ENCODE measurements at places on chromosomes 2 and 18. TPM values are rescaled to one million over a fixed set of nuclear protein-coding genes. Genes with fewer than 3 reads are reported as not detected.

EPB41L3 gene
- 0.73 TPM for total RNA-seq

UPP2 gene
- total RNA-seq = not detected

DLX1 gene
- not detected for total RNA-seq

GPR39 gene
- total RNA-seq = not detected

UGT1A8 gene
- total RNA-seq = not detected

OTX1 gene
- total RNA-seq = not detected

CPO gene
- total RNA-seq = not detected

IHH gene
- total RNA-seq = not detected

SCYGR5 gene
- not detected for total RNA-seq

UGT1A5 gene
- not detected for total RNA-seq

DHRS9 gene
- 0.71 TPM for total RNA-seq

GCFC2 gene
- total RNA-seq = 27.5 TPM

SKA1 gene
- total RNA-seq = 0.71 TPM

BCL2 gene
- 145 TPM for total RNA-seq

B4GALT6 gene
- total RNA-seq = 3.8 TPM

KRTCAP3 gene
- 10.0 TPM for total RNA-seq

CGREF1 gene
- 0.31 TPM for total RNA-seq

C1QL2 gene
- total RNA-seq = not detected

PTPRN gene
- total RNA-seq = not detected

CNDP1 gene
- 0.33 TPM for total RNA-seq

CYRIA gene
- total RNA-seq = 76.1 TPM

FNDC4 gene
- total RNA-seq = not detected

LYPD6B gene
- total RNA-seq = 1.4 TPM

TANC1 gene
- not detected for total RNA-seq

CFC1 gene
- total RNA-seq = not detected

PLEK gene
- total RNA-seq = 138 TPM

AMER3 gene
- total RNA-seq = not detected

DSEL gene
- 0.10 TPM for total RNA-seq

SEMA4F gene
- 11.6 TPM for total RNA-seq

LRRC30 gene
- total RNA-seq = not detected

PRSS56 gene
- not detected for total RNA-seq

LBX2 gene
- total RNA-seq = 0.69 TPM

MTA3 gene
- total RNA-seq = 26.2 TPM

HRH4 gene
- not detected for total RNA-seq

TTN gene
- total RNA-seq = 33.3 TPM

ZNF396 gene
- total RNA-seq = 2.2 TPM

UGT1A9 gene
- total RNA-seq = not detected

REG1B gene
- total RNA-seq = not detected

CSRNP3 gene
- not detected for total RNA-seq

Data from activated B cell treated with CpG ODN at 0.5 μM for 24 hours (primary cell).